Osteoblast (primary cell): ENCODE measurements at places on chromosomes 16 and 17. TPM values are rescaled to one million over a fixed set of nuclear protein-coding genes. Genes with fewer than 3 reads are reported as not detected.

The METTL9 gene
- total RNA-seq: 170 and 210 TPM in 2 replicates

GRCh38 chr16:66524601-66525164, 25.2 kb downstream of the TK2 start:
- H3K27me3 ChIP-seq: no peaks in the 10 kb centered on the region
- peaks cover 30% of the 10 kb centered on the region for H3K36me3 ChIP-seq
- peaks cover 15% of the 10 kb centered on the region for H3K4me1 ChIP-seq
- H3K27ac ChIP-seq: peak overlapping the region; percentile 73

The SLC16A5 gene
- total RNA-seq: 16.3 and 19.2 TPM in 2 replicates

The OR2C1 gene
- total RNA-seq: 0.29 TPM in 1 of 2 replicates, not detected in the other

The SULT1A3 gene
- 4.1 and 6.2 TPM in 2 replicates for total RNA-seq
